ENCODE measurements at places on chromosomes 7 and 10.

DNA sequence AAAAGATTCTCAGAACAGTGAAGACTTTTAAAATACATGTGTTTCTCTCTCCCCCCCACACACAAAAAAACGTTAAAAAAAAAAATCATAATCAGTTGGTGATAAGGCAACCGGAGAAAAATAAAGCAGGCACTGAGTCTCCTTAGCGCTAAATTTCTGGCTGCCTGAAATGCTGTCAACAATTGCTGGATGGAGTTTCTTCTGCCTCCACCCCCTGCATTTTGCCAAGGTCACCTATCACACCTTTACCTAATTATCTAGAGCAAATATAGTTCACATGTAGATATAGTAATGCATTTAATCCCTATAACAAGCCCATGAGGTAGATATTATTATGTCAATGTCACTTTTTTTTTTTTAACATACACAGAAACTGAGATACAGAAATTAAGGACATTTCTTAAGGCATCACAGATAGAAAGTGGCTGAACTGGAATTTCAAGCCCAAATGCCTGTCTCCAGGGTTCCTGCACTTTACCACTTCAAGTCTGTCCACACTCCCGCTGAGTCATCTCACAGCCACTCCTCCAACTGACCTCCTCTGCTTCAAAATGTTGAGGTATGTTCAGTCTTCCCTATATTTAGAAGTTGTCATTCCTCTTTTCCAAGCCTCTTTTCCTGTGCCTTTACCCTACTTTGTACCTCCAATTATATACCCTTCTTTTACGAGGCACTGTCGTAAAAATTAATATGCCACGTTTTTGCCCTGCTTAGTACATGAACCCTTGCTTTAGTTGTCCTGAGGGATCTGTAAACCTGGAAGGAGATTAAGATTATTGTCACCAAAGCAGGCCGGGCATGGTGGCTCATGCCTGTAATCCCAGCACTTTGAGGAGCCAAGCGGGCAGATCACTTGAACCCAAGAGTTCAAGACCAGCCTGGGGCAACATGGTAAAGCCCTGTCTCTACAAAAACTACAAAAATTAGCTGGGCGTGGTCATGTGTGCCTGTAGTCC is 72.8 kb upstream of the MPP7 start:
- DNase-seq = no peak

- DNase-seq = no peak
These were observed 549.1 kb downstream of the NXPH1 start for GRCh38 chr7:8982338-8982992.

GRCh38 chr10:122630526-122630925 is 69.1 kb downstream of the C10orf120 start:
- no peak for DNase-seq

GRCh38 chr7:106471686-106472440 is 187.1 kb upstream of the NAMPT start:
- no peak for DNase-seq

- no peak for DNase-seq
These were observed 225.4 kb downstream of the DKK1 start for GRCh38 chr10:52539463-52539862.

DNA sequence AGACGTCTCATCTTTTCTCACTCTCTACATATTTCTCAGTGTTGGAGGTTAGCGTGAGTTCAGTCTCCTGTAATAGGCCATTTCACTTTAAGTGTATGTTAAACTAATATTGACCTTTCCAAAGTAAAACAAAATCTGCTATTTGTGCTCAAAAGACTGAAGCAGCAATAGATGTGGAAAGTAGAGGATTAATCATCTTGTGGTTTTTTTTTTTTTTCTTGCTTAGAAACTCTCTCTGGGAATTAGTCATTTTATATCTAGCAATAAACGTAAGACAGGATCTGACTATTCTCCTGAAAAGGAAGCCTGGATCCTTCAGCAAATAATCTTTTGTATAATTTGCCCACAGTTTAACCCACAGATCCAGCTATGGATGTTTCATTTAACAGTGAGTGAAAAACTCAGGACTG is 81.7 kb downstream of the NRP1 start:
- DNase-seq = no peak

DNA sequence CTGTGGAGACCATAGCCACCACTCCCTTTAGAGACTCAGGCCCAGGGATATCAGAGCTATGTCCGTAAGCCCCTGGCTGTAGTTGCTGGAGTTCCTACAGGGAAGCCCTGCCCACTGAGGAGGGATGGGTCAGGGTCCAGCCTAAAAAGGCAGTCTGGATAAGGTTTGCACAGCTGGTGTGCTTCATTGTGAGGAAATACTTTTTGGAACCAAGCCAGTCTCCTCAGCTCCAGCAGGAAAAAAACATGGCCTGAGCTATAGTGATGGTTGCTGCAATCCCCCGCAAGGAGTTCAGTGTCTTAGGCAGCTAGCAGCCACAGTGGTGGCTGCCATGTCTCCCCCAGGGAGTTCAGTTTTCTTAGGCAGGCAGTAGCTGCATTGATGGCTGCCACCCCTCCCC is 52.6 kb upstream of the CYP2C8 start:
- no peak for DNase-seq

DNA sequence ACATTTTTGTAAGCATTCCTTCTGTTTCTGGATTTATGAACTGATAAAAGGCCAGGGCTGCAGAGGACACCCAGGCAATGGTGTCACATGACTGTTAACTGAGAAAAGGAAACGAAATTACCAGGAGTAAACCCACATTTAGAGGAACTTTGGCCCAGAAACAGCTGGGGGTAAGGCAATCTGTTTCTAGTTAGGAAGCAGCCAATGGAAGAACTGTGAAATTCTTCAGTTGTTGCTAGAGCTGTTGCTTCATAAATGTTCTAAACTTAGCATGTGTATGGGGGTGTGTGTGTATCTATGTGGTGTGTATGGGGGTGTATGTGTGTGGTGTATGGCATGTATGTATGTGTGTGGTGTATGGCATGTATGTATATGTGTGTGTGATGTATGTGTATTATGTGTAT is 11.8 kb upstream of the PDCD4 start:
- DNase-seq = no peak

DNA sequence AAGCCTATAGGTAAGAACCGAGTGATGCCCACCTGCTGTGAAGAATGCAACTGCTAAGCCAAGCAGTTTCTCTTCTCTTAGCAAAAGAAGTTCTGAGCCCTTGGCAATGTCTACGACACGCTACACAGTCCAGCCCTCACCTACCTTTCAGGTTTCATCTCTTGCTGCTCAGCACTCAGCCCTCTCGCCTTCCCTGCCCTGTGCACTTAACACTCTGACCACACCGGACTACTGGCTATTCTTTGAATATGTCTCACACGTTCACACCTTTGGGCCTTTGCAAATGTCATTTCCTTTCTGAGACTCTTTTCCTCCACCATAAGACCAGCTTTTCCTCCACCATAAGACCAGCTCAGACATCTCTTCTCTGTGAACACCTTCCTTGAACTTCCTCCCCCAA is 67.0 kb upstream of the ITGB1 start:
- DNase-seq = no peak

DNA sequence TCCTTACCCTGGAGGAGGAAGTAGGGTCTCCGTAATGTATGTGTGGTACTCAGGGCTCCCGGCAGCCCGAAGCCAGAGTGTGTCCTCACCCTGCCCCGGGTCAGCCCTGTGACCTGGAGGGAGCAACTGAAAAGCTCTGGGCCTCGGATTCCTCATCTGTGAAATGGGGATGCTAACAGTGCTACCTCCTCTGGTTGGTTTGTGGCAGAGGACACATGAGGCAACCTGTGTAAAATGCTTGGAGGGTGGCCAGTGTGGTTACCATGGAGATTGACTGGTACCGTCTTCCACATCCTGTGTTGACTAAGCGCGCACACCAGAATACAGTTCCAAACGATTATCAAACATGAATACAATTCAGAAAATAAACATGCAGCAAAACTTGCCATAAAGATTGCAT is 163.8 kb upstream of the KLF6 start:
- DNase-seq = peak; percentile 42

DNA sequence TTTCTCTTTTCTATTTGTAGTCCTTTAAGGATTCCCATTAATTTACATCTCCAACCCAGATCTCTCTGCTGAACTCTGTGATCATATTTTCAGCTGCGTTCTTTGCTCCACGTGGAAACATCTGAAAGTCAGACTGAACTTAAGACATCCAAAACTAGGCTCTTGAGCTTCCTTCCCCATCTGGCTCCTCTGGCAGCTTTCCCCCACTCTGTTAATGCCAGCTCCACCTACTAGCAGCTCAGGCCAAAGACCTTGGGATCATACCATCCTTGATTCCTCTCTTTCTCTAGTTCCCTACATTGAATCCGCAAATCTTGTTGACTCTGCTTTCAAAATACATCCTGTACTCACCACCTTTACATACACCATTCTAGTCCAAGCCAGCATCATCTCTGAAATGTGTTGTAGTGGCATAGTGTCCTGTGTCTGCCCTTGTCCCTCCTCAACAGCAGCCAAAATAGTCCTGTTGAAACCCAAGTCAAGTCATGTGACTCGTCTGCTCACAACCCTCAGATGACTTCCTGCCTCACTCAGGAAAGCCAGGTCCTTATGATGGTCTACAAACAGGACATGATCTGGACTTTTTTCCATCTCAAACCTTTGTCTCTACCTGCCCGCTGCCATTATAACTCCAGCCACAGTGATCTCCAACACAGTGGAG is 7.0 kb downstream of the REEP3 start:
- no peak for DNase-seq

DNA sequence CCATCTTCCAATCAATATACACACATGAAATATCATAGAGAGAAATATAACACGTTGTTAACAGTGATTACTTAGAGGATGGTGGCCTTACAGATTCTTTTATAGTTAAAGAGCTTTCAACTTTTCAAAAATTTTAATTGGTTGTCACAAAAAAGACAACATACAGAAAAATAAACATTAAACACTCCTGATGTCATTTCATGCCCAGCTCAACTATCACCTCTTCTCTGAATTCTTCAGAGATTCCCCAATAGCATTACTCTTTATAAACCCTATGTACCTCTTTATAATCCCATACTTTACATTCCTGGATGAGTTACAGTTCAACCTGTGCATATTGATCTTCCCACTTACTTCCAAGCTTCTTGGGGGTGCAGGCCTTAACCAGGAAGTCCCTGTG is 159.8 kb downstream of the POU6F2 start:
- no peak for DNase-seq

GRCh38 chr10:121371836-121372235 is 226.4 kb downstream of the FGFR2 start:
- no peak for DNase-seq

DNA sequence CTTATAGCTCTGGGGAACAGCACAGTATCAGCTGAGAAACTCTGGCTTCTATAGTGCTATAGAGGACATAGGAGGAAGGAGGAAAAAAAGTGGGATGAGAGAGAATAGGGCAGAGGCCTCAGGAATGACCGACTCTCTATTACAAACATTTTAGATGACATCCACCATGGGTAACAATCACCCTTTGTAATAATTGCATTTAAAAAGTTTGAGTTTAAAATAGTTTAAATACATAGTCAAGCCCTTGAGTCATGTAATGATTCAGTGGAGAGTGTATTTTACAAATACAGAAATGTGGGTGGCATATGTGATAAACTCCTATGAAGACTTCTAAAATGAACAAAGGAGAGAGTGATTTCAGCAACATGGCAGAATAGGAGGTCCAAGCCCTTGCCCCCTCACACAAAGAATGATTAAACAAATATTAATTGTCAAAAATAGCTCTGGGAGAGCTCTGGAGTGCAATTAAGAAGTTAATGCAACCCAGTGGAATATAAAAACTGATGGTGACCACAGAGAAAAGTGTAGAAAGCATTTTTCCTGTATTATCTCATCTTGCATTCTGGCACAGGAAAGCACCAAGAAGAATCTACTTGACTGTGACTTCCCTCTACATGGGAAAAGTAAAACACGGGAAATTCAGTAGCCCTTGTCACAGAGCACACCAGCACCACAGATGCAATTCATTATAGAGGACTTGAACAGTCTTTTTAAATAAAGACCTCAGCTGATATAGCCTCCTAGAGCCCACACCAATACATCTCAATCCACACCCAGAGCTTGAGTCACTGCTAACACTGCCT is 569.0 kb upstream of the SORCS1 start:
- DNase-seq = no peak

DNA sequence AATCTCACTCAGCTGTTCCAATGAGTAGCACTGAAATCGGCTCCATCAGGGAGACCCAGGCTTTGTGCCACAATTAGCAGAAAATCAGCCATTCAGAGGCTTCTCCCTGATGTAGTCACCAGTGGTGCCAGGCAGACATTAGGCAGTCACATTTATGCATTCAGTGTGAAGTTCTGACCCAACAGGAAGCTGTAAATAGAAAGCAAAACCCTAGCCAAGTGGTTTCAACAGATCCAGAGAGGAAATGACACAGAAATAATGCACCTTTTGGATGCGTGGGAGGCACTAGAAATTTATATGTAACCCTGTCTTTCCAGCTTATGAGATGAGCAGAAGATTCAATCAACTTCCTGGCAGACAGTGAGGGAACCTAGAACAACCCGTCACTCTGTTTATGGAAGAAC is 186.4 kb downstream of the PDE1C start:
- no peak for DNase-seq

GRCh38 chr10:15719899-15720634 is at the start of gene ITGA8:
Gene ITGA8, minus strand, starts transcription at chr10:15719922. Its CDS starts 151 bp downstream, at chr10:15719771.
- DNase-seq = no peak

DNA sequence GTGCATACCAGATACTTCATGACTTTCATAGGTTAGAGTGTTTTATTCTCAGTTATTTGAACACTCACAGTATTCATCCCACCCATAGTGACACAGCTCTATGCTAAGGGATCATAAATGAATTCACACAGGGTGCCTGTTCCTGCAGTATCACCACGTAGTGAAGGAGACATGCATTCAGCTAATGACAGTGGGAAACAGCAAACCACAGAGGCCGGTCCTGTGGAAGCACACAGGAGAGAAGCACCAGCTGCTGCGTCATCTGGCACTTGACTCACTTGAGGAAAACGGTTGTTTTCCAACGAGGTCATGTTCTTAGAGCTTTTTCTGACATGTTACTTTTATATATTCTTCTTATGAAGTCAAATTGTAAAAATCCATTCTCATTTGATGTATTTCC is 73.0 kb downstream of the UBE3C start:
- DNase-seq = no peak
